ENCODE measurements at places on chromosomes 6 and 20. TPM values are rescaled to one million over a fixed set of nuclear protein-coding genes. Genes with fewer than 3 reads are reported as not detected.

The HMGN4 gene
- polyA plus RNA-seq: 46.4 TPM

DNA sequence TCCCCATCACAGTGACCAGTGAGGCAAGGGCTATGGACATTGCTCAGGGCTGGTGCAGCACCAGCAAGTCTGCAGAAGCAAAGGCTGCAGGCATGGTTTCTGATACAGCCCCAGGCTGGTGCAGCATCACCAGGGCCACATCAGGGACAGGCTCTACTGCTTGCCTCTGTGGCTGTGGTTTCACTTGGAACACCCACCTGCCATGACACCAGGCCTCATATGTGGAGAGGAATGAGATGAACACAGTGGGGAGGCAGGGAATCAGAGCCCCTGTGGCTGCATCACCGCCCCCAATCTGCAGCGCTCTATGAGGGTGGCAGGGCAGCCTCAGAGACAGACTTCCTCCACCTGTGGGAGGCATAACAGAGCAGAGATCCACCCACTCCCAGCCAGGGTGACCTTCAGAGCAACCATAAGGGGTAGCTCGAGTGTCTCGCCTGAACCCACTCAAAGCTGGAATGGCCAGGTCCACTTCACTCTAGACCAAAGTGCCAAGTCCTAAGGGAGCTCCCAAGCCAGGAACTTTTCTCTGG lies 7.9 kb downstream of the RING1 start:
- no peak for DNase-seq
- peaks cover 28% of the 10 kb centered on the region for H3K4me1 ChIP-seq
- H3K36me3 ChIP-seq: peaks cover 2% of the 10 kb centered on the region
- no peaks in the 10 kb centered on the region for H3K27me3 ChIP-seq
- no peak overlapping the region for H3K27ac ChIP-seq
- no peak overlapping the region for H3K4me3 ChIP-seq

The HTR1E gene
- polyA plus RNA-seq: not detected

- DNase-seq: no peak
- H3K27ac ChIP-seq: no peak overlapping the region
- H3K36me3 ChIP-seq: no peaks in the 10 kb centered on the region
- no peaks in the 10 kb centered on the region for H3K4me1 ChIP-seq
Observed at GRCh38 chr6:89536231-89536630, 102.3 kb downstream of the LYRM2 start.

- H3K27ac ChIP-seq: no peak overlapping the region
- no peak for DNase-seq
- peaks cover 3% of the 10 kb centered on the region for H3K27me3 ChIP-seq
- H3K36me3 ChIP-seq: no peaks in the 10 kb centered on the region
- no peak overlapping the region for H3K4me3 ChIP-seq
- no peaks in the 10 kb centered on the region for H3K4me1 ChIP-seq
Observed at GRCh38 chr20:51184289-51184688, 161.4 kb upstream of the KCNG1 start.

The SERAC1 gene
- 10.1 TPM for polyA plus RNA-seq

DNA sequence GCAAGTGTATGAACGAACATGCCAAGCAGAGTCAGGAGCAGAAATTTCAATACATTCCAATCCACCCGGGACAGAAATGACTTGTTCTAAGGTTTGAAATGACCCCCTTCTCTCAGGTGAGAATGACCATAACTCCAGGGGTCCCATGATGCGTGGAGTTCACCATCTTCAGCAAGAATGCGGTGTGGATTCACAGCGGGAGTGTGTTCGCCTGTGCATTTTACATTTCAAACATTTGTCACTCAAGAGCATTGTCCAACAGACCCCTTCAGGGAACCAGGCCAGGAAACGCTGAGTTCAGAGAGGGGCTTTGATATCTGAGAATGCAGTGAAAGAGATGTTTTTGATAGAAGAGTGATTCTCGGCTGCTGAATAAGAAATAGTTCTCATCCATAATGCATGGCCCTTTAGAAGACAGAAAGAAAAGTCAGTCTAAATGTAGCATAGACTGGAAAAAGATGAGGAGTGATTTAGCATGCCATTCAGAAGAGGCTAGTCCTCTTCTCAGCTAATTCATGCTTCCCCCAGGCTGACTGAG lies 200.3 kb upstream of the KCNG1 start:
- DNase-seq: no peak
- H3K27me3 ChIP-seq: no peaks in the 10 kb centered on the region
- H3K4me3 ChIP-seq: no peak overlapping the region
- no peaks in the 10 kb centered on the region for H3K36me3 ChIP-seq
- H3K27ac ChIP-seq: no peak overlapping the region

GRCh38 chr20:44585057-44585963 lies 2.9 kb downstream of the PKIG start:
- no peak overlapping the region for H3K27ac ChIP-seq
- H3K36me3 ChIP-seq: no peaks in the 10 kb centered on the region
- H3K27me3 ChIP-seq: no peaks in the 10 kb centered on the region

The FAM83B gene
- polyA plus RNA-seq: 30.3 TPM

GRCh38 chr6:21005816-21006570 lies 471.7 kb downstream of the CDKAL1 start:
- no peak overlapping the region for H3K27ac ChIP-seq
- H3K36me3 ChIP-seq: no peaks in the 10 kb centered on the region
- H3K4me3 ChIP-seq: no peak overlapping the region
- H3K4me1 ChIP-seq: peaks cover 27% of the 10 kb centered on the region

The C6orf15 gene
- polyA plus RNA-seq: 0.08 TPM

- H3K27ac ChIP-seq: no peak overlapping the region
- H3K36me3 ChIP-seq: no peaks in the 10 kb centered on the region
- DNase-seq: no peak
- H3K27me3 ChIP-seq: no peaks in the 10 kb centered on the region
- no peak overlapping the region for H3K4me3 ChIP-seq
- no peaks in the 10 kb centered on the region for H3K4me1 ChIP-seq
Observed at GRCh38 chr20:56205346-56205745, 43.2 kb upstream of the MC3R start.

GRCh38 chr6:56450882-56451739 lies 191.6 kb downstream of the DST start:
- no peaks in the 10 kb centered on the region for H3K36me3 ChIP-seq
- DNase-seq: no peak
- H3K27ac ChIP-seq: no peak overlapping the region

DNA sequence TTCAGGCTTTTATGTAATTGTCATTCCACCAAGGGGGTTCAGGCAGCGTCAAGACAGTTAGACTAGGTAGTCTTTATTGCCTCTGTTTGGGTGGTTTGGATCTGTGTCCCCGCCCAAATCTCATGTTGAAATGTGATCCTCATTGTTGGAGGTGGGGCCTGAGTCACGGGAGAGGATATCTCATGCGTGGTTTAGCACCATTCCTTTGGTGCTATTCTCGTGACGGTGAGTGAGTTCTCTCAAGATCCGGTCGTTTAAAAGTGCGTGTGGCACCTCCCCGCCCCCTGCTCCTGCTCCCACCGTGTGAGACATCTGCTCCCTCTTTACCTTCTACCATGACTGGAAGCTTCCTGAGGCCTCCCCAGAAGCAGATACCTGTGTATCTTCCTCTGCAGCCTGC lies 51.3 kb upstream of the FOXC1 start:
- no peaks in the 10 kb centered on the region for H3K36me3 ChIP-seq
- peaks cover 4% of the 10 kb centered on the region for H3K27me3 ChIP-seq
- H3K27ac ChIP-seq: no peak overlapping the region

- no peaks in the 10 kb centered on the region for H3K4me1 ChIP-seq
- peaks cover 20% of the 10 kb centered on the region for H3K27me3 ChIP-seq
- no peak overlapping the region for H3K4me3 ChIP-seq
Observed at GRCh38 chr20:50056951-50057713, 55.8 kb downstream of the UBE2V1 start.

The BPHL gene
- polyA plus RNA-seq: 17.5 TPM

DNA sequence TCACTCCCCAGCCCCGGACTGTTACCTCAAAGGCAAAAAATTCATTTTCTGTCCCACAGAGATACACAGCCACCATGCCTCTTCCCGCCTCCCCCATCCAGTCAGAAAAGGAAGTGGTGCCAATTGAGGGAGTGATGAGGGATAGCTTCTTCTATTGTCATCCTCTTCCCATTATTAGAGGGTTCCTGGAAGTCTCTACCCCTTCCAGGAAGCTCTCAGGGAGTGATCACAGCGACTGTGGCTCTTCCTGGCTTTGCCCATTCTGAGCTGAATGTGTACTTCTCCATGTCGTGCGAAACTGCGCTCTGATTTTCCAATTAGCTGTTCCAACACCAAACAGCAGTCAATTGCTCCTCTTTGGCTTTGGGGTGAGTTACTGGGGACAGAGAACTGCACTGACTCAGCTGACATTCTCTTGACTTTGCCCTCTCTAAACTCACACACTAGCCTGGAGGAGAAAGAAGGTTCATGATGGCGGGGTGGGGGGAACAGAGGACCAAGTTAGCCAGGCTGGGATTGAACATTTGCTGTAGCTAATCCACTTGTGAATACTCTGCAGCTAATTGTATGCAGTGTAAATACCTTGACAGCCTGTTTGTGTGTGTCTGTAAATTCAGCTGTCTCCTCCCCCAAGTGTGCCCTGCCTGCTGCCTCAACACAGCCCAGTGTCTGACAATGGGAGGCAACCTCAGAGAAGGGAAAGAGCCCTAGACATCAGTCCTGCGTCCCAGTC lies 2.4 kb upstream of the MDGA1 start:
- no peak overlapping the region for H3K4me3 ChIP-seq
- H3K27ac ChIP-seq: no peak overlapping the region
- peaks cover 17% of the 10 kb centered on the region for H3K4me1 ChIP-seq
- H3K36me3 ChIP-seq: no peaks in the 10 kb centered on the region
- no peak for DNase-seq

- no peaks in the 10 kb centered on the region for H3K36me3 ChIP-seq
- no peak overlapping the region for H3K4me3 ChIP-seq
- peak; percentile 48 for DNase-seq
- peaks cover 11% of the 10 kb centered on the region for H3K4me1 ChIP-seq
- peak overlapping the region; percentile 86 for H3K27ac ChIP-seq
Observed at GRCh38 chr6:54419885-54420284, 111.6 kb downstream of the TINAG start.

- no peaks in the 10 kb centered on the region for H3K27me3 ChIP-seq
- no peaks in the 10 kb centered on the region for H3K36me3 ChIP-seq
- no peak overlapping the region for H3K4me3 ChIP-seq
- no peak overlapping the region for H3K27ac ChIP-seq
- DNase-seq: no peak
- H3K4me1 ChIP-seq: no peaks in the 10 kb centered on the region
Observed at GRCh38 chr6:4971851-4972250, 32.0 kb downstream of the RPP40 start.

The BMP5 gene
- polyA plus RNA-seq: not detected

The CFAP206 gene
- 0.44 TPM for polyA plus RNA-seq

DNA sequence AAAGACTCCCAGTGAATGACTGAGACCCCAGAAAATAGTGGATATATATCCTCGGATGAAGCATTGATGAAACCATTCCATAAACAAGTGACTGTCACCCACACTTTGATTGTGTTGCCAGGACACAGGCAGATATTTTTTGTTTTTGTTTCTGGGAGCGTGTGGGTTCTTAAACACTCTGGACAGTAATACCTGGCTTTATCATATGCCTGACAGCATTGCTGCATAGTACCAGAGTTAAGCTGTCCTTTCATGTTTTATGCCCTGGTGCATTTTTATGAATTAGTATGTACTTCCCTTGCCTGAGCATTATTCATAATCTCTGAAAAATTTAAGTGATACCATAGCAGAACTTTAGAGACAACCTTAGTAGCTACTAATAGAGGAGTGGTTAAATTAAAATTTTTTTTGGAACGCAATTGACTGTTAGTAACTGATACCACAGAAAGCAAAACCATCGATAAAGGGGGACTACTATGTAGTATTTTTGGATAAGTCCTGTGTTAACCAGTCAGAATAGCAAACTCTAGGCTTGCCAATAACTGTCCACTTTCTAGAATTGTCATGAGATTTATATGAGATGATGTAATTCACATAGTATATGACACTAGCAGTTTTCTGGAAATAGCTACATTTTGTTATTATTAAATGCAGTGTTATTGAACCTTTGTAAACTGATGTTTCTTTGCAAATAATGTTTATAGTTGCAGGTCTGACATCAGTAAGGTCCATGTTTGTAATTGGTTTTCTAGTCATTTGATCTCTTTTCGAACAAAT lies 30.4 kb downstream of the SENP6 start:
- H3K27me3 ChIP-seq: no peaks in the 10 kb centered on the region
- H3K27ac ChIP-seq: no peak overlapping the region
- H3K36me3 ChIP-seq: peaks cover 4% of the 10 kb centered on the region
- no peaks in the 10 kb centered on the region for H3K4me1 ChIP-seq

The CDSN gene
- 4.0 TPM for polyA plus RNA-seq

The TRIM10 gene
- not detected for polyA plus RNA-seq

- H3K27ac ChIP-seq: peak overlapping the region; percentile 39
- H3K4me3 ChIP-seq: no peak overlapping the region
- no peaks in the 10 kb centered on the region for H3K4me1 ChIP-seq
- H3K36me3 ChIP-seq: peaks cover 13% of the 10 kb centered on the region
Observed at GRCh38 chr6:73516514-73517489, 4.0 kb downstream of the EEF1A1 start.

The KIAA1755 gene
- 0.07 TPM for polyA plus RNA-seq

- H3K4me1 ChIP-seq: no peaks in the 10 kb centered on the region
- H3K27me3 ChIP-seq: peaks cover 14% of the 10 kb centered on the region
- no peak for DNase-seq
- H3K4me3 ChIP-seq: no peak overlapping the region
- H3K27ac ChIP-seq: no peak overlapping the region
- no peaks in the 10 kb centered on the region for H3K36me3 ChIP-seq
Observed at GRCh38 chr6:52640170-52640569, 30.7 kb upstream of the TMEM14A start.

The OPRL1 gene
- polyA plus RNA-seq: 0.25 TPM

DNA sequence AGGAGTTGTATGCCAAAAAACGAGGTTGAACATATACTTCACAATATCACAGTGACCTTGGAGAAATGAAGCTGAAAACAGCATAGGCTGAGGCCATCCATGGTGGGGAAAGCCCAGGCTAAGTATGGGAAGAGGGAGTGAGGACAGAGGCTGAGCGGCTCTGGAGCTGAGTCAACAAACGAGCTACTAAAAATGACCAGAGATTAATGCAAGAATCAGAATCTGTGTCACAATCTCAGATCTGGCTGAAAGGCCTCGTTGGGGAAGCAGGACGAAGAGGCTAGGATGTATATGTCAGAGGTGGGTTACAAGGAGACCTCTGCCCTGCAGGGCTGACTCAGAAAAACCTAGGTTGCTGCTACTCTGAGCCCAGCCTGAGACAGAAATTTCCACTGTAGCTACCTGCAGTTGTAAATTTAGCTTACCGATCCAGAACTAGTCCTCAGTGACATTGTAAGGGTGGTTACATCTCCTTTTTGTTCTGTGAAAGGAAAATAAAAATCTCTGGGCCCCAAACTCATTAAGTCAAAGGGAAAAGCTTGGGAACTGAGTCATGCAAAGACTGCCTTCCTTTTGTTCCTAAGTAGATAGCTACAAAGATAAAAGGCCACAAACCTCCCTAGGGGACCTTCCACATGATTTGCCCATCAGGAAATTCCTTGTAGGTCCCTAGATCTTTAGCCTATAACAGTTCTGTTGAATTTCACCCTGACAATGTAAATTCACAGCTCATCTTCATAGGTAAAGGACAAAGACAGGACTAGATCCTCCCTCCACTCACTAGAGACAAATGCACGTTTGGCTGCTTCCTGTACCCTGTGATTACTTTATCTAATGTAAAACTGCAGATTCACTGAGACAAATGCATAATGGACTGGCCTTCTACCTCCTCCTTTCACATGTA lies 8.5 kb upstream of the TUBB2A start:
- H3K36me3 ChIP-seq: no peaks in the 10 kb centered on the region
- no peaks in the 10 kb centered on the region for H3K27me3 ChIP-seq
- H3K4me3 ChIP-seq: no peak overlapping the region
- peaks cover 8% of the 10 kb centered on the region for H3K4me1 ChIP-seq
- DNase-seq: no peak

The RIN2 gene
- 40.1 TPM for polyA plus RNA-seq

- no peaks in the 10 kb centered on the region for H3K36me3 ChIP-seq
- peaks cover 19% of the 10 kb centered on the region for H3K4me1 ChIP-seq
- H3K27ac ChIP-seq: no peak overlapping the region
- DNase-seq: no peak
- no peaks in the 10 kb centered on the region for H3K27me3 ChIP-seq
- H3K4me3 ChIP-seq: peak overlapping the region; percentile 21
Observed at GRCh38 chr20:23047001-23047737, 2.3 kb downstream of the THBD start.
